ENCODE measurements at places on chromosomes 1 and 21.

DNA sequence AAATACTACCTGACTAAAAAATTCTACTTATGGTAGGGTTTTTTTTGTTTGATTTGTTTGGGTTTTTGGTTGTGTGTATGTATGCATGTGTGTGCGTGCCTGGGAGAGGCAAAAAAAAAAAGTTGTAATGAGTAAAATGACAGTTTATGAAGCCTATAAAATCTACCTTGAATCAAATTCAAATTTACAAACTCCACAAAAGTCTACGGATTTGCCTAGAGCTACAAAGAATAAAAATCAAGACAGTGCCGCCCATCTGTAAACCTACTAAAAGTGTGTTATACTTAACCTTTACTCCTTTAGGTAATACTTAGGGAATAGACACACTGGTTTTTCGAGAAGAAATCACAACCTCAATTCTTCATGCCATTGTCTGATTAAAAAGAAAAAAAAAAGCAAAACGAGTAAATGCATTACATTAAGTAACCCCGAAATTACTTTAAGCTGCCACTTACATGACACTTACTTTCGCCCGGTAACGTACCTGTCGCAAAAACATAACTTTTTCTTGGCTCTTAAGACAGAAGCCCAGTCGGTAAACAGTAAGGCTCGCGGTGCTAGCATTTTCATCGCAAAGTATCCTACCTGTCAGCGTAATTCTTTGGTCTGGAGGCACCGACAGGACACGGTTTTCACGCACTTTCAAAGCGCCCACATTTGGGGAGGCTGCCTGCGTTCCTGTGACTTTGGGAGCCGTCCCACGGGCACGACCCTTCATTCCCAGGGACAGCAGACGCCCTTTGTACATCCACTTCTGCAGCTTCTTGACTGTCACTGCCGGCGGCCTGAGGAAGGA, 951 bp downstream of the SYDE2 start:
- ATAC-seq = no peak

DNA sequence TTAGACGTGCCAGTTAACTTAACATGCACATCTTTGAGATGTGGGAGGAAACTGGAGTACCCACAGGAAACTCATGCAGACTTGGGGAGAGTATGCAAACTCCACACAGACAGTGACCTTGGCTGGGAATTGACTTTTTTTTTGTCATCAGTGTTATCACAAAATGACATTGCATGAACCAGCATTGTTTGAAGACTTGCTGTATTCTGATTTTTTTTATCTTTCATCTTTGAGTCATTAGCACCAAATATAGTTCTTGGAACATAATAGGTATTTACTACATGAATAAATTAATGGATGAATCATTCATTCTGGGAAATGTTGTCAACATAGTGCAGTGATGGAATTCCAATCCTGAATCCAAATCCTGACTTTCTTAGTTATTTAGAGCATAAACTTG, 77.0 kb downstream of the ATF6 start:
- ATAC-seq = no peak

- ATAC-seq = peak; percentile 38
Observed at GRCh38 chr1:84712276-84712874, 22.1 kb upstream of the SSX2IP start.

GRCh38 chr1:215899901-215900300, 332.8 kb downstream of the KCTD3 start:
- no peak for ATAC-seq

DNA sequence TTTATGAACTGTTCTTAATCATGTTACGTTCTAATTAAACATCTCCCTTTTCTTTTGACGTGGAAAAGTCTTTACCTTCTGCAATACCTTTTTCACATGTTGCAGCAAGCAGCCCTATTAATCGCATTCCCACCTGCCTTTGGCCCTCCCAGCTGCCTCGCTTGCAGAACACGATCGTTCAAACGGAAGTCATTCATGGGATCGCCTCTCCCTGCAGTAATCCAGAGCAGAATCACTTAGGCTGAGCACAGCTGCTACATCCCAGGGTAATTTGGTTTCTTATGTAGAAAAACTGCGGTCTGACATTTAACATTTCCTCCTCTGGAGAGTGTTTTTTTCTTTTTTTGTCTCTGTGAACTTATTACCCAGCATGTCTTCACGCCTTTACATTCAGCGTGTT, 206.3 kb downstream of the KIF26B start:
- no peak for ATAC-seq

- no peak for ATAC-seq
Observed at GRCh38 chr1:50333595-50333974, 89.7 kb downstream of the DMRTA2 start.

DNA sequence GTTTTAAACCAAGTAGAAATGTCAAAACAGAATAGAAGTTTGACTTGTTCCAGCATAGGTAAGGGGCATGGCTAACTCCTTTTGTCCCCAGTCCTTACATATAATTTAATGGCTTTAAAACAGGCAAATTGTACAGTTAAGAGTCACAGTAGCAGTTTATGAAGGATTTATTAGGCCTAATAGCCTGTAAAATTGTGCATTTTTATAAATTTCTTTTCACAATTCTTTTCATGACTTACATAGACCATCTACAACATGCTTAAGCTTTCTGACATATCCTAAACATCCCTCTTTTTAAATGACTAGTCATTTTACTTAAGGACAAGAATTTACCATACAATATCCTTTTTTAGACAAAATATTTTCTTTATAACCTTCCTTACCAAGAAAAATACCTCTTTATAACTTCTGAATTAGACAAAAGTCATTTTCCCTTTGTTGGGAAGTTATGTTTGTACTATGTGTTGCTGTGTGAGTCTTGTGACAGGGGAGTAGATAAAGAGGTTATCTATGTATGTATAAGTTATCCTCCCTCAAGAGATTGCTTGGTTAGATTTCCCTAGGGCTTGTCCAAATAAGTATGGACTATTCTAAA, 34.5 kb upstream of the SLC5A9 start:
- ATAC-seq = no peak

- no peak for ATAC-seq
Observed at GRCh38 chr1:14215151-14215550, 383.3 kb upstream of the KAZN start.

DNA sequence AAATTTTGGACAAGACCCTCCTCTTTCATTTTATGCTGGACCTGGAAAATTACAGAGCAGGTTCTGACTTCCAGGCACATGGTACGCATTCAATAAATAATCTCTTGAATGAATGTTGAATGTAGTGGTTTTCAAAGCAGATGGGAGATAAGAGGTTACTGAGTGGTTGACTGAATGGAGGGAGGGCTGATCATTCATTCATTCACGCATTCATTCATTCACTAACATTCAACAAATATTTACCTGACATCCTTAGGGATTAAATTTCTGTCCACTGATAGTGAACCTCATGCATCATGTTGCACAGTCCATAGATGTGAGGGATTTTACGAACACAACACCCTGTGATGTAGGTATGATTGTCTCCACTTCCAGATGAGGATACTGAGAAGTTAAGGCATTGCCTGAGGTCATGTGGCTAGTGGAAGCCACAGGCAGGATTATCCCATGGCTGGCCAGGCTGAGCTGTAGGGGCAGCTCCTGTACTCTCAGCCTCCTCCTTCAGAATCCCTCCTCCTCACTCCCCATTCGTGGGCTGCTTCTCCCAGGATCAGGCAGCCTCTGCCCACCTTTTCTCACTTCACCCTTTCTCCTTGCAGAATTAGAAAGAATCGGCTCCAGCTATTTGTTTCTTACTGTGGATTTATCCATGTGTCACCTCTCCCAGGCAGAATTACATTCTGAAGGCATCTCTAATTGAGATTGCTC, 48.4 kb upstream of the ATP5PO start:
- ATAC-seq = no peak

- ATAC-seq = no peak
Observed at GRCh38 chr1:97660431-97661105, 260.3 kb downstream of the DPYD start.

DNA sequence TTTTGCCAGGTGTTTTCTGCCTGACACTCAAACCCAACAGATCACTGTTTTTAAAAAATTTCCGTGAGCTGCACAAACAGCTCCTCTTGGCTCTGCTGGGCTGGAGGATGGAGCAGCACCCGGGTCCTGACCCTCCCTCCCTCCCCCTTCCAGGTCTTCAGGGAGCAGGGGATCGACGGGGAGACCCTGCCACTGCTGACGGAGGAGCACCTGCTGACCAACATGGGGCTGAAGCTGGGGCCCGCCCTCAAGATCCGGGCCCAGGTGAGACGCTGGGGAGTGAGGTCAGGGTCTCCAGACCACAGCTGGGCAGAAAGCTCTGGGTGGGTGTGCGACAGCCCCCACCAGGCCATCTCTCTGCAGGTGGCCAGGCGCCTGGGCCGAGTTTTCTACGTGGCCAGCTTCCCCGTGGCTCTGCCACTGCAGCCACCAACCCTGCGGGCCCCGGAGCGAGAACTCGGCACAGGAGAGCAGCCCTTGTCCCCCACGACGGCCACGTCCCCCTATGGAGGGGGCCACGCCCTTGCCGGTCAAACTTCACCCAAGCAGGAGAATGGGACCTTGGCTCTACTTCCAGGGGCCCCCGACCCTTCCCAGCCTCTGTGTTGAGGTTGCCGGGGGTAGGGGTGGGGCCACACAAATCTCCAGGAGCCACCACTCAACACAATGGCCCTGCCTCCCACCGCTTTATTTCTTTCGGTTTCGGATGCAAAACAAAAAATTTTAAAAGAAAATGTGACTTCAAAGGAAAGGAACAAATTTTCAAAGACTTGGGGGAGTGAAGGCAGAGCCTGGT, 15.3 kb downstream of the NOC2L start:
- no peak for ATAC-seq

DNA sequence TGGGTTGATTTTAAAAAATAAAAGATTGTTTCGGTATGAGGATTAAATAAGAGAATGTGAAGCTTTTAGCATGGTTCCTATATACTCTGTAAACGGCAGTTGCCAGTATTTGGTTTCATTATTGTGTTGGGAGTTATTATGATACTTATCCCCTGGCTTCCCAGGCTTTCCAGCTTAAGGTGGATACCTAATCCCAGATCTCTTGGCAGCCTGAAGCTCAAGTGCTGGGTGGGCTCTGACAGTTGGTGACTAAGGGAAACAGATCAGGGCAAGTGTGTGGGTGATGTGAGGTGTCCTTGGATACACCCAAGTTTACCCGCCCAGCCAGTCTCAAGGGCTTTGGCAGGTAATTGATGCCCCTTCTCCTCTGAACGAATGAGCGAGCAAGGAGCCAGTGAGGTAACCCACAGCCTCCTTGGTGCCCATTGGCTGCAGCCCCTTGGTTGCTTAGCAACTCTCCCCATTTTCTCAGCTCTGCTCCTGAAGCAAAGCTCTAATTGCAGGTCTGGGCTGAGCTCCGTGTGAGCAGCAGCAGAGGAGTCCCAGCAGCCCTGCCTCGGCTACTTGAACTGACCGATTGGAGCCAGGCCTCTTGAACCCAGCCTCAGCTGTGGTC, 6.1 kb downstream of the IPO13 start:
- ATAC-seq = no peak

DNA sequence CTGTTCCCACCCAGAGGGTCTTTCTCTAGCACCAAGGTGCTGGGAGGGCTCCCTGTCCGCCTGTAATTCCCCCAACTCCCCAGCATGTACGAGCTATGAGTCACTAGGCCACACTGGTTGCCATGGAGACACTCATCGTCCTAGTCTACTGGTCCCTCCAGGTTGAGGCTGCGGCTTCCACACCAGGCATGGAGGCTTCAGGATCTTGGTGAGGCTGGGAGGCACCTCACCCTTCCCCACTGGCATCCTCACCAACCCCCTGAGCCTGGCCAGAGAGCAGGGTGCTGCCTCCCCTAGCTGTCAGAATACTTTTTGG, 75.6 kb upstream of the KAZN start:
- ATAC-seq = no peak

GRCh38 chr1:58933599-58933926, 149.7 kb upstream of the JUN start:
- peak; percentile 26 for ATAC-seq

DNA sequence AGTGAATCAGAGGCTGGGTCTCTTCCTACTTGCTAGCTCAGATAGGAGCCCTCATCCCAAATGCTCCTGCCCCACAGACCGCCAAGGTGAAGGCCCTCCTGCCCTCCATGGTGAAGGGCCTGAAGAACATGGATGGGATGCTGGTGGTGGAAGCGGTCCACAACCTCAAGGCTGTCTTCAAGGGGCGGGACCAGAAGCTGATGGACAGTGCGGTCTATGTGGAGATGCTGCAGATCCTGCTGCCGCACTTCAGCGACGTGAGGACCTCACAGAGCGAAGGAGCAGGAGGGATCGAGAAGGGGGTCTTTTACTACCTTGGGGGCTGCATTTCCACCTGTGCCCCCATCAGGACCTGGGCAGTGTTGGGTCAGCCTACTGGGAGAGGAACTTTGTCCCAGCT, 14.6 kb upstream of the TTC4 start:
- no peak for ATAC-seq

DNA sequence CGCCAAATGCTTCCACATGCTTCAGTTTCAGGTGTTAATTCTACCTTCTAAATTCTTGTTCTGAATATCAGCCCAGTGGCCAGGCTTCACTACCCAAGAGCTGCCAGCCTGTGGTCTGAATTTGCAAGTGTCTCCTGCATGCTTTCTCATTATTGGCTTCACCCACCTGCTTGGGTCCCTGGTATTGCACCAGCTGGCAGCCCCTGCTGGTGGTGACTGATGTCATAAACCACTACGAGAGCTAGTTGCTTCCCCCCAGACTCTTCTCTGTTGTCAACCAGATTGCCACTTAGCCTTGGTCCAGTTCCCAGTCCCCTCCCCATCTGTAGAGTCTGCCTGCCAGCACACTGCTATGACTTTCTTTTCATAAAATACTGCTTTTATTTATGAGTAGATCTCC, 197.7 kb upstream of the DUSP10 start:
- ATAC-seq = no peak

DNA sequence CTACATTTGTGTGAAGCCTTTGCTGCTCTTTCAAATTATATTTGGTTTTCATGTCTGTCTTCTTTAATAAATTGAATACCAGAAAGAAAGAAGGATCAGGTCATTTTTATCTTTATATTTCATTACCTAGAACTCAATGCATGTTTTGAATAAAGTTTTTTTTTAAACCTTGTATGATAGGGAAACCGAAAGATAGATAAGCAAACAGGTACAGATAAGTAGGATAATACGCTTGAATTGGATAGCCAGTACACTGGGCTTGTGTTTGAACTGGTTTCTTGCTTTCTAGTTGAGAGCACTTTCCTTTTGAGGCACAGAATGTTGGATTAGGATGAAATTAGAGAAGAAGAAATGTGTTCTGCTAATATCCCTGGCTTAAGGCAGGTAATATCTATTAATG, 46.9 kb downstream of the PKN2 start:
- peak; percentile 19 for ATAC-seq

DNA sequence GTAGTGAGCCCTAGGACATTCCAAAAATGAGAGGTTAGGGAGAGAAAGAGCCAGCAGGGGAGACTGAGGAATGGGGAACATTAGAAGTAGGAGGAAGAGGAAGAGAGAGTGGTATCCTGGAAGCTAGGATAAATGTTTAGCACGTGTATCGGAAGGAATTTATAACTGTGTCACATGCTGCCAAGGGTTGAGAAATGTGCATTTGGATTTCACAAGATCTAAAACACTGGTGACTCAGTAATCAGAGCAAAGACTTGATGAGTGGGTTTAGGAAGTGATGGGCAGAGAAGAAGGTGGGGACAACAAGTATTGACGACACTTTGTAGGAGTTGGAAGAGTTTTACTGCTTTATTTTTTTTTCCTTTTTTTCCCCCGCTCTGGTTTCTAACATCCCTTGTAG, 193.9 kb downstream of the FMN2 start:
- no peak for ATAC-seq
